ENCODE measurements at places on chromosomes 7 and 10. TPM values are rescaled to one million over a fixed set of nuclear protein-coding genes. Genes with fewer than 3 reads are reported as not detected.

GRCh38 chr7:149385195-149385950, 75.5 kb downstream of the ZNF777 start:
- DNase-seq = no peak

GRCh38 chr10:117365612-117366011, 9.6 kb downstream of the PDZD8 start:
- DNase-seq = no peak

GRCh38 chr7:121761399-121761798, 111.6 kb upstream of the PTPRZ1 start:
- no peak for DNase-seq

- no peak for DNase-seq
Observed at GRCh38 chr7:91771921-91772815, 108.3 kb downstream of the MTERF1 start.

GRCh38 chr7:91596287-91596686, 284.2 kb downstream of the MTERF1 start:
- DNase-seq = no peak

TRIM50 gene
- total RNA-seq = not detected

EBLN1 gene
- total RNA-seq = not detected

TEX47 gene
- not detected for total RNA-seq

PHYHIPL gene
- not detected for total RNA-seq

CCL24 gene
- total RNA-seq = not detected

CC2D2B gene
- 6.2 TPM for total RNA-seq
